AG08395 (cell line): ENCODE measurements at places on chromosomes 6 and 20.

- no peak for DNase-seq
These were observed 205.1 kb downstream of the LY86 start for GRCh38 chr6:6793388-6794250.

- peak; percentile 12 for DNase-seq
These were observed 17.6 kb upstream of the CTAGE9 start for GRCh38 chr6:131728296-131728939.

GRCh38 chr6:109373331-109373730, 8.9 kb downstream of the CD164 start:
- DNase-seq, result no peak

DNA sequence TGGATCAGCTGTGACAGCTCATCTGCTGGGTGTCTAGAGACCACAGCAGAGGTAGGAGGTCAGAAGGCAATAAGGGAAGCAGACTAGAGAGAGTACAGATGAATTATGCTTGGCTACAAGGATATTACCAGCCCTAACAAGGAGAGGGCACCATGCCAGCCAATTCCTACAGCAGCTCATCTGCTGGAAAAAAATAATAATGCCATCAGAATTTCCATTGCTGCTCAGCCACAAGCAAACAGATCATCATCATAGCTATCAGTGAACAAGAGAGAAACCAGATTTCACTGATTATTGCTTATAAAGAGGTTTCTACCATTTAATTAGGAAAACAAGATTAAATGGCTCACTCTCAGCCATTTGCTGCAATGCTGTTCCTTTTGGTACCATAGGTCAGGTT, 66.5 kb downstream of the PSMG4 start:
- DNase-seq, result peak; percentile 61

DNA sequence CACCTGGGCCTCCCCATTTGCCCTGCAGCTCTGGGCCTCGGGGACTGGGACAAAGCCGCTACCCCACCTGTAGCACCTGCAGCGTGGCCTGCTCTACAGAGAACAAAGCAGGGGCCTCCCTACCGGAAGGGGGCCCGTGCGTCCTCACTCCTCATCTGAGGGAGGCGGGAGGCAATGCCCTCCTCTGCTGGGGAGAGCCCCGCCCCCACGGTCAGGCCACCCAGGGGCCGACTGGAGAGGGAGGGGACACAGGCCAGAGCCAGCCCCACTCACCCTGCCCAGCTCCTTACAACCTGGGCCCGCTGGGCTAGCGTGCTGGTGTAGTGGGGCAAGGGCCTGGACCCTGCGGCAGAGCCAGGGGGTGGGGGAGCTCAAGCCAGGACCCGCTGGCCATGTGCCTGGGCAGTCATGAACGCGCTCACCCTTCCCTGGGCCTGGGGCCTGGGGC, 8.0 kb downstream of the LAMA5 start:
- DNase-seq, result no peak
